ENCODE measurements at places on chromosomes 5 and 9.

GRCh38 chr5:104126980-104127379 is 564.4 kb upstream of the NUDT12 start:
- no peak for DNase-seq

DNA sequence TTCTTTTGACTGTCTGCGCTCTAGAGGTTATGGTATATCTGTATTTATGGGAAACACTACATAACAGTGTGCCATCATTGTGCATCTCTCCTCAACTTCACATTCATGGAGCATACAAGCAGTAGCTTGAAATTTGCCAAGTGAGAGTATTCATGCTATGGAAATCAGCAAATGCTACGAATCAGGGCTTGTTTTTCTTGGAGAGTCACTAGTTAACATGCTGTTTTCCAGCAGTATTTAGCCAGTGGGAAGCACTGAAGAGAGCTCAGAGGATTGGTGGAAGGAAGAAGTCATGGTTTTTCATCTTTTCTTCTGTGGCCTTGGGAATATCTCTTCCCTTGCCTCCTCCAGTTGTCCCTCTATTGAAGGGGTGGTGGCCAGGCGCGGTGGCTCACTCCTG is 303.0 kb downstream of the PSAT1 start:
- DNase-seq: no peak

GRCh38 chr5:124653666-124654065 is 92.8 kb downstream of the ZNF608 start:
- no peak for DNase-seq

DNA sequence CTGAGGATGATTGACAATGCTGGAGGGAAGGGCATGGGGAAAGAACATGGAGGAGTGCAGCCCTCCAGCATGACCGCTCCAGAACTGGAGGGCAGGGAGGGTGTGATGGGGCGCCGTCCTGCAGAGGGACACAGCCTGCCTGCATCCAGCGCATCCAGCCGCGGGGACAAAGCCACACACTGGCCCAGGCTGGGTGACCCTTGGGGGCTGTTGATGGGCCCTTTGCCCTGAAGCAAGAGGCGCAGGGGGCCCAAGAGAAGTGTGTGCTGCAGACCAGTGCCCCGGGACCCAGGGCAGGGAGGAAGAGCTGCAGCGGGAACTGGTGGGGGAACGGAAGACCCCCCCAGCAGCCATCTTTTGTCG is 169.8 kb upstream of the PPP1R26 start:
- no peak for DNase-seq

GRCh38 chr9:109450346-109450745 is 47.8 kb downstream of the PTPN3 start:
- DNase-seq: no peak

GRCh38 chr5:109614981-109615380 is 74.7 kb upstream of the MAN2A1 start:
- no peak for DNase-seq

DNA sequence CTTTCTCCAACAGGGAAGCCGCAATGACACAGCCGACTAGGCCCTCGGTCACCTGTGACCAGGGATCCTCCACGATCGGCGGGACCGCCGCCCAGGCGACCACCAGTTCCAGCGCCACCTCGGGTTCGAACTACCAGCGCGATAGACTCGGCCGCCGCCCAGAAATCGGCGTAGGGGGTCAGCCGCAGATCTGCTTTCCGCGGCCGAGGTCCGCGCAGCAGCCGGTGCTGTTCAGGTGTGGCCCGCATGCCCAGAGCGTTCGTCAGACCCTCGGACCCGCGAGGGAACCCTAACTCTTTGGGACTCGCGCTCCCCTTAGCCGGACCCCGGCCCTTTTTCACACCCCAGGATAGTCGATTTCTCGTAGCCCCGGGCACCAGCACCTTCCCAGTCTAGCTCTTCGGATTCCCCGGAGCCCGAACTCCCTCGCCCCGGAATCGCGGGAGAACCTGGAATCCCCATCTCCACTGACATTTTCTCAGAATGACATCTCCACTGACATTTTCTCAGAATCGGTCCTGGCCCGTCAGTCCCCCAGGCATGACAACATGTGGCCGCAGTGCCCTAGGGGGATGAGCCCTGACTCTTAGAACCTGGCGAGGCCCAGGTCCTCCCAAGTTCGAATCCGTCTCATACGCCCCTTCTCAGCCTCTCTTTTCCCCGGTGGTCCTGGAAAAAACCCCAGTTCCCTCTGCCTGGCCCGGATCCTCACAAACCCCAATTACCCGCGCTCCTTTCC is 428 bp downstream of the C5orf52 start:
- no peak for DNase-seq

DNA sequence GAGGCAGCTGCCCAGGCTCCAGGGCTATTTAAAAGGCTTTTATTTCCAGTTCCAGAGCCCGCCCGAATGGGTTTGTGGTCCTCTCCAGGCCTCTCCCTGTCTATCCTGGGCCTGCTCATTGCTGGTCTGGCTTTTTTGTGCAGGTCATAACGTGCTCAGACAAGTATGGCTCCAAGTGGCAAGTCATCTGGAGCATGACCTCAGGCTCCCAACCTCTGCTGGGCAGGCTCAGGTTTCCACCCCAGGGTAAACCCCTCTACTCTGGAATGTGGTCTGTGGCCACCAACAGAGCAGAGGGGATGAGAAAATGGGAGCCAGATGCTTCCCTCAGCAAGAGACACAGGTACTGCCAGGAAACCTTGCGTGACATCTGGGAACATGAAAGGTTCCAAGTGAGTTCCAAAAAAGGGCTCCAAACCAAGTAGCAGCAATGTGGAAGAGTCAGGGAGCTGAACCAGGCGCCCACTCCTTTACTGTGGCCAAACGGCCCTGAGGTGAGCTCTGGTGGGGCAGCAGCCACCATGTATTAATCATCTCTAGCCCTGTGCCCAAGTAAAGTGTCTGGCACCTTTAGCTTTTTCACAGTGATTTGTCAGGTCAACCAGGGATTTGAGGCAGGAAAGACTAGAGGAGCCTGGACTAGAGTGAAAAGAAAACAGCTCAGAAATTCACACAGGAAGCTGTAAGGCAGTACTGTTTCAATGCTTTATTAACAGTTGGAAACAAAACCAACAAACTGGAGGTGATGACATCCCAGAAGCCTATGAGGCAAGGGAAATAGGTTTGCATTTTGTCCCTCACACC is 25.7 kb downstream of the PCDHGC5 start:
- DNase-seq: no peak

DNA sequence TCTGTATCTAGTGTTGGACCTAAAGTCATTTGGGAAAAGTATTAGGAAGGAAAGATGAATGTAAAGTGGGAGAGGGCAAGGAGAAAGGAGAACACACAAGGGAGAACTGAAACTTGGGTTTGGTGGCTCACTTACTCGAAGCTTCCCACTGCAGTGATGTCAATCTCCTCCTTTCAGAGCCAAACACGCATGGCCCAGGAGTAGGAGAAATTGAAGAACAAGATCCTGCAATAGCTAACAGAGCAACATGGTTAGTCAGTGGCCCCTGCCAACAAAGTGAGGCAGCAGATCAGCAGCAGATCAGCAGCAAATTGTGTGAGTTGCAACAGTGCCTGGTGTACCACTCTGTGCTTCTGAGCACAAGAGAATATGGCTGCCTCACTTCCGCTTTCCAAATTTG is 366.4 kb downstream of the PSAT1 start:
- DNase-seq: no peak

DNA sequence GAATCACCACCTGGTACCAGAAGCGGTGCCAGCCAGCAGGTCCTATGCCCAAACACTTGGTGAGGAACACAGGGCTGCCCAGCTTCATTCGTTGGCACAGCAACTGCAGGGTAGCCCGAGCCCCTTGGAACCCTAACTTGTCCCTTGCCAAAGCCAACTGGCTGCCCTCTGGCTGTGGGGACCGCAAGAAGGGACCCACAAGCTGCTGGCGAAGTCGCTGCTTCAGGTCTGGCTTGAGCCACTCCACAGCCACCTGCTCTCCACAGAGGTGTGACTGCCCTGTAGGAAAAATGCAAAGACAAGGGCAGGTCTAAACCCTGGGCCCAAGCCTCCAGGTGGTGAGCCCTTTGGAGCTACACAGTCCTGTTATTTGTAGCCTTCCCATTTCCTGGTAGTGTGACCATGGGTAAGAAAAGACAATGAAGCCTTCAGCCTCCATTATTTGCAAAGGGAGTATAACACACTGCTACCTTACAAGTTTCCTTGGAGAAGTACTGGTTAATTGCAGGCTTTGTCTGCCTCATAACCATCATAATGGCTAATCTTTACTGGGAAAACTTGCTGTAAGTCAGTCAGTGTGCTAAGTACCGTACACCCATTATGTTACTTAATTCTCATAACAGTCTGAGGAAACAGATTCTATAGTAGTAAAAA is 1.8 kb downstream of the DND1 start:
- no peak for DNase-seq

DNA sequence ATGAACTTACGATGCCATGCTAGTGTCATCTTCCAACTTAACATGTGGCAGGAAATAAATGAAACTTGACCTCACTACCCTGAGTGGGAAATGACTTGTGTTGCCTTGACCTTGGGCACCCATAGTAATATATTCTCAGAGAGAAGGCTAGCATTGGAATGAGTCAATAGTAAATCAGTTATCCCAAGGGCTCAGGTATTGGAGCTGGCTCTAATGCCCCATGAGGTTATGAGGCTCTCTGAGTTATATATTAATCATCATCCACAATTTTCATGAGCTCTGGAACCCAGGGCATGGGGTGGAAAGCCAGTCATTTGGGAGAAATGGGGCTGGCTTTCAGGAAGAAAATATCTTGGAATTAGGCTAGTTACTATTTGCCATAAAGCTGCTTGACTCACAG is 42.4 kb upstream of the SMIM32 start:
- DNase-seq: no peak

DNA sequence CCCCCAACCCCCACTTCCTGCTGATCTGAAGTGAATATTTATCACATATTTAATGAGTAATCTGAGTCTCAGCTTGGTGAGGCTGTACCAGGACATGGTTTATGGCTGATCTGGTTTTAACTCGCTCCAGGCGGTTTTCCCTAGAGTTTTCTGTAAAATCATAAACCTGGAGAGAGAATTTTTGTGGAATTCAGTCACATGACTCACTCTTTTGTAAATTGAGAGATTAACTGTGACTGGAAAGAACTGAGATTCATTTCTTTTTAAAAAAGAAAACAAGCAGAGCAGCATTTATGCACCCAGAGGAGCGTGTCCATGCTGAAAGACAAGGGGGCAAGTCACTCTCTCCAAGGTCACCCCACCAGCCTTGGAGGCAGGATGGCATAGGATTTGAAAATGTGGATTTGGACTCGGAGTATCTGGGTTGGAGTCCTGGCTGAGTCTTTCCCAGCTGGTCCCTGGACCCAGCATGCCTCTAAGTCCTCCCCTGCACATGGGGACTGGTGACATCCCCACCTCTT is 81.8 kb downstream of the ZNF618 start:
- DNase-seq: no peak

- no peak for DNase-seq
Measured at GRCh38 chr5:81207009-81207408, 26.1 kb upstream of the CKMT2 start.

DNA sequence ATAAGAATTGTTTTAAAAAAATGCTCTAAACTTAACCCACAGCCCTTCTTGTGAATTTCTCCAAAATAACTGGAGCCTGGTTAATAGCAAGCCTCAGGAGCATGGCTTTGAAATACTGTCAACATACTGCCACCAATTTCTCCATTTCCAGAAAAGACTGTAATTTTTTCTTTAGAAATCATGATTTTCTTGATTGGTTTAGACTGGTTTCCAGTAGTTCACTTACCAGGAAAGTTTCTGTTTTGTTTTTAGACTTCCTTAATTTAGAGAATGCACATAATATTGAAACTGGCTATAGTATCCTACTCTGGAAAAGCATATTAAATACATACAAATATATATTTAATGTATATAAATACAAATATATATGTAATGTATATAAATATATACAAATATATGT is 4.5 kb upstream of the CD274 start:
- DNase-seq: no peak

DNA sequence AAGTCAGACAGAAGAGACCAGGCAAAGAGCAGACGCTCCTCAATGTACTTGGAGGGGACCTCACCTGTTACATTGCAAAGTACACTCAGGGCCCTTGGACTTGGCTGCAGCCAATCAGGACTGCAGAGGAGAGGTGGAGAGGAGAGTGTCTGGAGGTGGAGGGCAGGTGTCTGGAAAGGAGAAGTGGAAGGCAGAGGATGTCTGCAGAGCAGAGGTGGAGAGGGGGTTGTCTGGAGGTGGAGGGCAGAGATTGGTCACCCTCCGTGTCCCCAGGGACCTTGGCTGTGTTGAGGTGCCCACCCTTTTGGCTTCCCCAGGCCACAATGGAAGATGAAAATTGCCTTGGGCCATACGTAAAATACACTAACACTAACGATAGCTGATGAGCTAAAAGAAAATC is 241.3 kb upstream of the IRX2 start:
- no peak for DNase-seq

Data from stimulated activated CD4-positive, alpha-beta T cell treated with anti-CD3 and anti-CD28 coated beads, Interleukin-1b, Interleukin-23, amount 100 ng/mL, for 1 hour (primary cell).